Liver (tissue), 10 donors: ENCODE measurements at places on chromosomes 16 and 17. TPM values are rescaled to one million over a fixed set of nuclear protein-coding genes. Genes with fewer than 3 reads are reported as not detected.

The GAS2L2 gene
- total RNA-seq: not detected

DNA sequence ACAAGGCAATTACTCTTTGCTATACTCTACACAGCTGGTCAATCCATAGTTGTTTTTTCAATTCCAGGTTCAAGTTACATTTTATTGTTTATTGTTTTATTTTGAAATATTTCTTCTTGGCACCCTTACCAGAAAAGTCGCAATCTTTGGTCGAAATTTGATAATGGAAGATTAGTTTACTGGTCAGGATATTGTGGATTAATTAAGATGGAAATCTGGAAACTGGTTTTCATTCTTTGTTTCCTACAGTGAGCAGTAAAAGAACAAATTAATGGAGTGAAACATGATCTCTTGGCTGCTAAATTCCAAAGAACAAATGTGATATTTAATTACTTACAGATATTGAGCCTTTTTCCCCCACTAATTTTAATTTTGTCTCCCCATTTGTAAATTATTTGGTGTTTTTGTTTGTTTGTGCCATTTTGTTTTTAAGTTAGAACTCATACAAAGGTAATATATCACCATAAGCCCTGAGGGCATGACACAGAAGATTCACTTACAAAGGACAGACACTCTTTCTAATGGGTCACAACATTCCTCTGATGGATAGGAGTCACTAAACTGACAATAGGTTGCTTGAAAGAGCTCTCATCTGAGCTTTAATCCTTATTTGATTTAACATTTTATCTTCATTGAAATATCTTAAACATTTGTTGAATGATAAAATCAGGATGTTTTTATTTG is 700.2 kb downstream of the KCNJ2 start:
- no peaks in the 10 kb centered on the region for H3K36me3 ChIP-seq
- no peak overlapping the region for H3K4me3 ChIP-seq
- no peak for DNase-seq
- no peaks in the 10 kb centered on the region for H3K4me1 ChIP-seq
- H3K27ac ChIP-seq: no peak overlapping the region
- H3K27me3 ChIP-seq: no peaks in the 10 kb centered on the region

The CNTNAP4 gene
- not detected for total RNA-seq

The CYGB gene
- total RNA-seq: 7.8 TPM

The RCVRN gene
- total RNA-seq: not detected

DNA sequence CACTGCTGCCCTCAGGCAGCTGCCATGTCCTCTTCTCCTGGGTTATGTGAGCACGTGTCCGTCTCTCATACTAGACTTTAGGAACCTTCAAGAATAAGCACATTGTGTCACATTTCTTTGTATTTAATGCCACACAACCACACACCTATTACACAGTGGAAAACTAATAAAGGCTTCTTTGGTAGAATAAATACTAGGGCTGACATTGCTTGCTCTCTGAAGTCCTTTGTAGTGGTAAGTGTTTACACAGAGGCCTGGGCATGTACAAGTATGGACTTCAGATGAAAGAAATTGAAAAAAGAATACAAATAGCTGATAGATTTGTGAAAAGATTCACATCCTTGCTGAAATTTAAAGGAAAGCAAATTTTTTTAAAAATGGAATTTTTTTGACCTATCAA is 188.1 kb upstream of the CCL2 start:
- no peak for DNase-seq
- H3K27me3 ChIP-seq: no peaks in the 10 kb centered on the region
- H3K4me3 ChIP-seq: no peak overlapping the region
- no peaks in the 10 kb centered on the region for H3K36me3 ChIP-seq
- H3K4me1 ChIP-seq: no peaks in the 10 kb centered on the region

The HBQ1 gene
- 50.9 TPM for total RNA-seq

- H3K4me1 ChIP-seq: peaks cover 3% of the 10 kb centered on the region
- H3K27me3 ChIP-seq: no peaks in the 10 kb centered on the region
- no peak overlapping the region for H3K4me3 ChIP-seq
- no peak for DNase-seq
- H3K27ac ChIP-seq: no peak overlapping the region
These were observed 109.6 kb upstream of the GOT2 start for GRCh38 chr16:58843675-58844074.

DNA sequence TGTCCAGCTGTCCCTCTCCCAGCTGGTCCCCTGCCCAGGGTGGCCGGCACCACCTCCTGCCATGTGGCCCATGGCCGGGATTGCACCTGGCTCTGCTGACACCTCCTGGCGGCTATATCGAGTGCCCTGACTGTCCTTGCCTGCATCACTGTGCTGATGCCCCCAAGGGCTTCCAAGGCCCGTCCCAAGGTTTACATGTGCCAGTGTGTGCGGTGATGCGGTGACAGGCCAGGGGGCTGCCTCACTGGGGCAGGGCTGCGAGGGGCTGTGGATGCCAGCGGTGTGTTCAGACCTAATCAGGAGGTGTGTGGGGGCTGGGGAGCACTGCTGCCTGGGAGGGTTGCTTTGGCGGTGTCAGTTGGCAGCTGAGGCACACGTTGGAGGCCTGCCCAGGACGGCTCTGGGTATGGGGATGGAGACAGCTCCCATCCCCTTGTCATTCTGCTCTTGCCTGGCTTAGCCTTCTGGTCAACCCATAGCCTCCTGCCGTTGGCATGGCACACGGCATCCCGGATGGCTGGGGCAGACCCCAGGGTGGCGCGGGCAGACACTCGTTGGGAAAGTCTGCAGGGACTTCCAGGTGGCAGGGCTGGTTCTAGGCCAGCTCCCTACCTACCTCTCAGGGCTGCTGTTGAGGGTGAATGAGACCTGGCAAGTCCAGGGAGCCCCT is 5.5 kb downstream of the MAP2K3 start:
- peak; percentile 36 for DNase-seq
- peaks cover 40% of the 10 kb centered on the region for H3K4me1 ChIP-seq
- H3K4me3 ChIP-seq: no peak overlapping the region
- peaks cover 6% of the 10 kb centered on the region for H3K36me3 ChIP-seq

DNA sequence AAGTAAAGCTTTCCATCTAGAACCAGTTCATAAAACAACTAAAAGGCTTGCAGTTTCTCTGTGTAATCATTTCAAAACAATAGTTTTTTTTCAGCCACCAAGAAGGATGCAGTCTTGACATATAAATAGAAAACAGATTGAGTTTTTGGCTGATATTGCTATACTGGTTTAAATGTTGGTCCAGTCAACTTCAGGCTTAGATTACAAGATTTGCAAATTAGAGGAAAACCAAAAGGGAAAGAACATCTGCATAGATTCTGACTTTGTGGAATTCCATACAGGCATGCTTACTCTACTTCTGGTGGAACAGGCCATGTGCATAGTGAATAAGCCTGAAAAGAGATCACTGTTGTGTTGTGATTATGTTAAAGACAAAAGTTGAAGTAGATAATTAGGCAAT is 150.3 kb downstream of the BCAS3 start:
- H3K4me3 ChIP-seq: no peak overlapping the region
- H3K27me3 ChIP-seq: no peaks in the 10 kb centered on the region
- no peaks in the 10 kb centered on the region for H3K4me1 ChIP-seq

The XAF1 gene
- total RNA-seq: 6.7 TPM

- no peak overlapping the region for H3K27ac ChIP-seq
- no peaks in the 10 kb centered on the region for H3K4me1 ChIP-seq
- H3K4me3 ChIP-seq: no peak overlapping the region
- no peaks in the 10 kb centered on the region for H3K27me3 ChIP-seq
- no peak for DNase-seq
These were observed 33.0 kb downstream of the C16orf95 start for GRCh38 chr16:87284183-87284582.

DNA sequence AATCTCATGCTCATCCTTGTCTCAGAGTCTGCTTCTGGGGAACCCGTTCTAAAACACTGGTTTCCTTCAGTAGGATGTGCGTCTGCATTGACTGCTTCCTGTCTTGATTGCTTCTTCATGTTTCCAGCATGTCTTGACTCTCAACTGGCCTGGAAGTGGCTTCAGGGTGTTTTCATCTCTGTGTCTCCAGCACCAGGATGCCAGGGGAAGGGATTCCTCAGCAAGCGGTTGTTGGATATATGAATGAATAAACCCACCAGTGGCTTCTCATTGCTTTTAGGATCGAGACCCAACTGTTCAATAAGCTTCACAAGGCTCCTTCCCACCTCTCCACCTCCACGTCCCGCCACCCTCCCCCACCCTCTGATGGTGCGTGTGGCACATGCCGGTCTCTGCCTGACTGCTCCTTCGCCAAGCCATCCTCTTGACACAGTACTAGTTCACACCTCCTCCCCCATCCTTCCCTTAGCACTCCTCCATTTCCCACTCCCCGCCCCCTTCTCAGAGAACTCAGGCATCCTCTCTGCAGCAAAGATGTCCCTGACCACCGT is 14.1 kb upstream of the TNS4 start:
- H3K27me3 ChIP-seq: no peaks in the 10 kb centered on the region
- H3K4me3 ChIP-seq: no peak overlapping the region
- H3K27ac ChIP-seq: no peak overlapping the region
- no peaks in the 10 kb centered on the region for H3K36me3 ChIP-seq

The PYDC1 gene
- not detected for total RNA-seq

GRCh38 chr17:1807890-1808289 is 21.8 kb downstream of the SMYD4 start:
- no peaks in the 10 kb centered on the region for H3K27me3 ChIP-seq
- DNase-seq: no peak
- H3K4me1 ChIP-seq: no peaks in the 10 kb centered on the region
- H3K4me3 ChIP-seq: no peak overlapping the region
- no peaks in the 10 kb centered on the region for H3K36me3 ChIP-seq
- no peak overlapping the region for H3K27ac ChIP-seq

The IRX6 gene
- total RNA-seq: not detected

The ARL5C gene
- total RNA-seq: not detected

GRCh38 chr16:10485159-10485558 is 95.2 kb downstream of the EMP2 start:
- peaks cover 8% of the 10 kb centered on the region for H3K36me3 ChIP-seq
- no peaks in the 10 kb centered on the region for H3K27me3 ChIP-seq

DNA sequence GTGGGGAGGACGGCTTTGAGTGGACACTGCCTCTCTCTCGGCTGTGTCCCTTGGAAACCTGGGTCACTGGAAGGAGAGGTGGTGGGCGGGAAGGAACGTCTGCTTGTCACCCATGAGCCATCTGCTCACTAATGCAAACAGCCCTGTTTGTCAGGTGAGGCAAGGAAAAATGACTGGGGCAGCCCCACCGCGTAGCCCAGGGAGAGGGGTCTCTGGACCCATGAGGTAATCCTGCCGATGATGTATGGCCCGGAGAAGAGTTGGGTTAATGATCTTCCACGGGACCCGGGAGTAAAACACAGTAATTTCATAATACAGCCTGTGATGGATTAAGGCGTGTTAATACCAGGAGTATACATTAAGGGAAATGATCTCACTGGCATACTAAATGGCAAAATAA is 197.0 kb downstream of the CYLD start:
- H3K27ac ChIP-seq: no peak overlapping the region
- no peaks in the 10 kb centered on the region for H3K36me3 ChIP-seq
- no peaks in the 10 kb centered on the region for H3K27me3 ChIP-seq
- H3K4me3 ChIP-seq: no peak overlapping the region

The CTRB2 gene
- total RNA-seq: 0.33 TPM

DNA sequence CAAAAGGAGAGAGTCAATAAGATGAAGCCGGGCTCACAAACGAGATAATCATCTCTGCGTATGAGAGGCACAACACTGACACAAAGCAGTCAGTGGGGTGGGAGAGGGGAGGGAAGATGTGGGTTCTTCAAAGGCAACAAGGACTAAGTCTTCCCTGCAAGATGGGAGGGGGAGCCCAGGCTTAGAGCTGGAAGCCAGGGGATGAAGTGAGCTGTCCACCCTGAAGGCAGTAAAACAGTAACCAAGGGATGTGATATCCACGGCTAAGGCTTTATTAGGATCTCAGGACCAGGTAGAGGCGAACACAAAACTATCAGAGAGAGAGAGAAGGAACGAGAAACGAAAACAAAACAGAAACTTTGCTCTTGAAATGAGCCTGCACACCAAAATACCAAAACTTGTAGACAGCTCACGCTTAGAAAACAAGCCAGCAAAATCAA is 115.9 kb downstream of the DYNLRB2 start:
- no peaks in the 10 kb centered on the region for H3K36me3 ChIP-seq
- H3K4me1 ChIP-seq: peaks cover 7% of the 10 kb centered on the region
- DNase-seq: no peak
- H3K27ac ChIP-seq: no peak overlapping the region

GRCh38 chr17:83052241-83052564 is 27.2 kb upstream of the METRNL start:
- H3K36me3 ChIP-seq: no peaks in the 10 kb centered on the region
- H3K4me3 ChIP-seq: peak overlapping the region; percentile 56
- no peak for DNase-seq
- H3K4me1 ChIP-seq: no peaks in the 10 kb centered on the region
- H3K27ac ChIP-seq: peak overlapping the region; percentile 65
- H3K27me3 ChIP-seq: no peaks in the 10 kb centered on the region

DNA sequence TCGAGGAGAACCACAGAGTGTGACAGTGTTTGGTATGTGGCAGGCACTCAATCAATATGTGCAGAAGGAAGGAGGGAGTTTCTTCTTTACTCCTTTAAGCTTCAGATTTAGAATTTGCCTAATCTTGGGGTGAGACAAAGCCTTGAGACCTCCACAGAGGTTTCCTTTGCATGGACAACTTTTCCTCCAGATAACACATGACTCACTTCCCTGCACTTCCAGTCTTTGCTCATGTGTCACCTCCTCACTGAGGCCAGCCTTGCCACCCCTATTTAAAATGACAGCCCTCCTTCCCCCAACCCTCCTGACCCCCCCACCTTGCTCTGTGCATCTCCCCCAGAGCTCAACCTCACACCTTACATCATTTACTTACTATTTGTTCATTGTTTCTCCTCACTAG is 17.4 kb upstream of the NOS2 start:
- H3K4me1 ChIP-seq: no peaks in the 10 kb centered on the region
- H3K27ac ChIP-seq: no peak overlapping the region
- no peak overlapping the region for H3K4me3 ChIP-seq

- H3K36me3 ChIP-seq: no peaks in the 10 kb centered on the region
- H3K4me1 ChIP-seq: peaks cover 31% of the 10 kb centered on the region
- no peak overlapping the region for H3K27ac ChIP-seq
- no peak overlapping the region for H3K4me3 ChIP-seq
- no peak for DNase-seq
- no peaks in the 10 kb centered on the region for H3K27me3 ChIP-seq
These were observed 3.8 kb upstream of the WIPI1 start for GRCh38 chr17:68461122-68461539.

- H3K27ac ChIP-seq: no peak overlapping the region
- H3K4me1 ChIP-seq: peaks cover 13% of the 10 kb centered on the region
- DNase-seq: no peak
- H3K36me3 ChIP-seq: no peaks in the 10 kb centered on the region
- H3K27me3 ChIP-seq: no peaks in the 10 kb centered on the region
- no peak overlapping the region for H3K4me3 ChIP-seq
These were observed 50.6 kb downstream of the SMPD3 start for GRCh38 chr16:68397710-68398201.

The IGSF6 gene
- 5.2 TPM for total RNA-seq

The SLFN13 gene
- total RNA-seq: 3.6 TPM

The CEP295NL gene
- total RNA-seq: 1.0 TPM

The RHBDL1 gene
- total RNA-seq: 0.67 TPM

The CCL17 gene
- total RNA-seq: not detected

DNA sequence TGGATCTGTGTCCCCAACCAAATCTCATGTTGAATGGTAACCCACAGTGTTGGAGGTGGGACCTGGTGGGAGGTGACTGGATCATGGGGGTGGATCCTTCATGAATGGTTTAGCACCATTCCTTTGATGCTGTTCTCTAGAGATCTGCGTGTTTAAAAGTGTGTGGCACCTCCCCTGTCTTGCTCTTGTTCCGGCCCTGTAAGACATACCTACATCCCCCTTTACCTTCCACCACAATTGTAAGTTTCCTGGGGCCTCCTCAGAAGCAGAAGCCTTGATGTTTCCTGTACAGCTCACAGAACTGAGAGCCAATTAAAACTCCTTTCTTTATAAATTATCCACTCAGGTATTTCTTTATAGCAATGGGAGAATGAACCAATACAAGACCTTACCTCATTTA is 257.7 kb downstream of the XYLT1 start:
- no peaks in the 10 kb centered on the region for H3K4me1 ChIP-seq
- peaks cover 4% of the 10 kb centered on the region for H3K27me3 ChIP-seq
- no peaks in the 10 kb centered on the region for H3K36me3 ChIP-seq
